ENCODE measurements at places on chromosomes 6 and 20.

DNA sequence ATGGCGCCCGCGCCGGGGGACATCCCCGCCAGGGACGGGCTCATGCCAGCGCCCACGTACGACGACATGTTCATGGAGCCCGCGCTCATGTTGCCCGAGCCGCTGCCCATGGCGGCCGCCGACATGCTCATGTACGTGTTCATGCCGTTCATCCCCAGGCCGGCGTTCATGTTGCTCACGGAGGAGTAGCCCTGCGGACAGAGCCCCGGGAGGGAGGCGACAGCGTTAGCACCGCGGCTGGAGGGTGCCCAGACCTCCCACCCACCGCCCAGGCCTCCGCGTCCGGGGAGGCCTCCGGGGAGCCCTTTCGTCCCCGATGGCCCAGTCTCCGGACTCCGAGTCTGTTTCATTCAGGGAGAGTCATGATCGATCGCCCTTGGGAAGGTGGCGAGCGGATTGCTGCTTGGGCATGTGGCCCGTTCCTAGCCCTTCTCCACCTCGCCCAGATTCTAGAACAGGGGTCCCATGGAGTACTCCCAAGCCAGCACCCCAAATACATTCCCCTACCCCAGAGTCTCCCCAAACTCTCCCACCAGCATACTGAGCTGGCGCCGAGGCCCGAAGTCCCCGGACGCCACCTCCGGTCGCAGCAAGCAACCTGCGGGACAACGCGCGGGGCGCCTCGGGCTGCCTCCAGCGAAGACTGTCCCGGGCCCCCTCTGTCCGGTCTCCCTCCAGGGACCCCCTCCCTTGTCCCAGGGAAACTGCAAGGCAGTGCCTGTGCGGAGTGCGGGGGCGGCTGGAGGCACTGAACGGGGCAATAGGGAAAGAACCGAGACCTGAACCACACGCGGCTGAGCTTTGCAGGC lies 1.2 kb downstream of the FOXA2 start:
- no peak for DNase-seq

DNA sequence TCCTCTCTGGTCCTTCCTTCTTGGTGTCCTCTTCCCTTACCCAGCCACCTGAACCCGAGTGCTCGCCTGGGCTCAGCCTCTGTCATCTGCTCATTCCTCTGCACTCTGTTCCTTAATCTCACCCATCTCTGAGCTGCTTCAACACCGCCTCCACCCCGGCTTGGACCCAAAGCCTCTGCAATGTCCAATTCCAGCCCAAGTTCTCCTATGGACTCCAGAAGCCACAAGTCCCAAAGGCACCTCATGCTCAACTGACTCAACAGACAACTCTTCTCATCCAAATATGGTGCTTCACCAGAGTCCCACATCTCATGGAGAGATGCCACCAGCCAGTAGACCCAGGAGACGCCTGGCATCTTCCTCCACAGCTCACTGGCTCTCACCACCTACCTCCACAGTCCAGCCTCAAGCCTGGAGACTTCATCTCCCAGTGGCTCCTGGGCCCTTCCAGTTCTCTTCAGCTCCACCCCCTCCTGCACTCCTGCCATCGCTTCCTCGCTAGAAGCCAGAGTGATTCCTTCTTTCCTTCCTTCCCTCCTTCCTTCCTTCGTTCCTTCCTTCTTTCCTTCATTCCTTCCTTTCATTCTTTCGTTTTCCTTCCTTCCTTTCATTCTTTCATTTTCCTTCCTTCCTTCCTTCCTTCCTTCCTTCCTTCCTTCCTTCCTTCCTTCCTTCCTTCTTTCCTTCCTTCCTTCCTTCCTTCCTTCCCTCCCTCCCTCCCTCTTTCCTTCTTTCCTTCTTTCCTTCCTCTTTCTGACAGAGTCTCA lies 40.9 kb upstream of the NNAT start:
- no peak for DNase-seq

DNA sequence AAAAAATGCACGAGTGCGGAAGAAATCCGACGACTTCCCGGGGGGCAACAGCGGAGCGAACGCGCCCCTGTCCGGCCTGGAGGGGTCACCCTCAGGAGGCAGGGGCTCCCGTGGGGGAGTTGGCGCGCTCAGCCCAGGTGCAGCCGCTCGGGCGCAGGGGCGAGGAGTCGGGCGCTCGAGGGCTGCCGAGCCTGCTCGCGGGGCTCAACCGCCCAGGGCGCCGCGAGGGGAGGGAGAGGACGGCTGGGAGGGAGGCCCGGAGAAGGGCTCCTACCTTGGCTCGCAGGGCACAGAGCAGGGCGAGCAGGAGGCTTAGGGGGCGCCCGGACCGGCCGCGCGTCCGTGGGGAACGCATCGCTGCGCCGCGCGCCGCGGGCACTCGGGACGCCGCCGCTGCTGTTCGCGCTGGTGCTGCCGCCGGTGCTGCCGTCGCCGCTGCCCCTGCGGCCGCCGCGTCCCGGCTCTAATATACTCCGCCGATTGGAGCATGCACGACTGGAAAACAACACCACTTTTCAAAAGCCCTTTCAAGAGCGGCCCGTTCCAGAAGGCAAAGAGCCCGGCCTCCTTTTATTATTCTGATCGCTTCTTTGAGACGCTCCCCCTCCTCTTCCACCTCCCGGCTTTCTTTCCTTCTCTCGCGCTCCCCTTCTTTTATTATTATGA lies 490 bp downstream of the JAG1 start:
- DNase-seq: no peak

GRCh38 chr6:82013561-82014530 lies 233.7 kb downstream of the IBTK start:
- no peak for DNase-seq

GRCh38 chr20:23251779-23252178 lies 98.8 kb upstream of the NXT1 start:
- no peak for DNase-seq

Measured in activated CD4-positive, alpha-beta T cell treated with anti-CD3 and anti-CD28 coated beads for 24 hours (primary cell).